ENCODE measurements at places on chromosomes 7 and 10. TPM values are rescaled to one million over a fixed set of nuclear protein-coding genes. Genes with fewer than 3 reads are reported as not detected.

DNA sequence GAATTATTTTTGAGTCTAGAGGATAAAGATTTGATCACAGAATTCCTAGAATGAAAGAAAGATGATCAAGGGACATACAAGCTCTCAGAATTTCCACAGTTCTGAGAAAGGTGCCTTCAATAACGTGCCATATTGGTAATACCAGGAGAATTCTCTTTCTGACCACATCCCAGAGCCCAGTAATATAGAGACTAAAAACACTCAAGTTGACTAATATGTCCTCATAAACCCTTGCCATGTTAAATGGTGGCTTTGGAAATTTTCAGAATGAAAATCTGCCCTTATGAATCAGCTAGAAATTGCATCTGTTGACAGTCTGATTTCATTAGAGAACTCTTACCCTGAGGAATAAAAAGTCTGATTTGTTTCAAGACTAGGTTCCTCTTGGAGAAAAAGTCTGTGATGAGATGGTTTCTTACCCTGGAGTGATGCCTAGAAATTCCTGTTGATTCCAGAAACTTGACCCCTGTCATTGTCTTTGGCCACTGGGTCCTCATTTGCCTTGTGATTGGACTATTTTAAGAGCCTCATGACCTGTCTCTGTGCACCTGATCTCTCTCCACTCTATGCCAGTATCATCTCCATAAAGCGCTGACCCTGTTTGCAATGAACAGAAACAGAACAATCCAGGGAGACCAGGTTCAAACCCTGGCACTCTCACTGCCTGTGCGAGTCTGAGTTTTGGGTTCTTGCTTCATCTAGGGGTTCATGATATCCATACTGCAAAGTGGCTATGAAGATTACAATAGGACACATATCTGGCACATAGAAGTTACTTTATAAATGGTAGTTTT lies 3.3 kb downstream of the IL2RA start:
- peaks cover 63% of the 10 kb centered on the region for H3K36me3 ChIP-seq
- DNase-seq = no peak
- H3K4me3 ChIP-seq = peak overlapping the region; percentile 96

- H3K4me1 ChIP-seq = no peaks in the 10 kb centered on the region
- no peak for DNase-seq
- no peak overlapping the region for H3K4me3 ChIP-seq
- H3K36me3 ChIP-seq = peaks cover 4% of the 10 kb centered on the region
- no peaks in the 10 kb centered on the region for H3K27me3 ChIP-seq
Observed at GRCh38 chr7:33177876-33178275, 48.5 kb downstream of the BBS9 start.

Gene LIPK
- total RNA-seq = not detected

DNA sequence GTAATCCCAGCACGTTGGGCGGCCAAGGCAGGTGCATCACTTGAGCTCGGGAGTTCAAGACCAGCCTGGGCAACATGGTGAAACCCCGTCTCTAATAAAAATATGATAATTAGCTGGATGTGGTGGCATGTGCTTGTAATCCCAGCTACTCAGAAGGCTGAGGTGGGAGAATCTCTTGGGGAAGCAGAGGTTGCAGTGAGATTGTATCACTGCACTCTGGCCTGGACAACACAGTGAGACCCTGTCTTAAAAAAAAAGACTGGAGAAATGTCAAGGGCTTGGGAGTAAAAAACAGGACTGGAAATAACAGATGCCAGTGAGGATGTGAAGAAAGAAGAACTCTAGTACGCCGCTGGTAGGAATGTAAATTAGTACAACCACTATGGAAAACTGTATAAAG lies 16.7 kb upstream of the NUP205 start:
- peaks cover 24% of the 10 kb centered on the region for H3K27me3 ChIP-seq
- no peak overlapping the region for H3K4me3 ChIP-seq
- H3K4me1 ChIP-seq = no peaks in the 10 kb centered on the region
- DNase-seq = no peak
- H3K27ac ChIP-seq = no peak overlapping the region

GRCh38 chr10:100109670-100110069 lies 28.0 kb upstream of the CPN1 start:
- peak; percentile 8 for DNase-seq
- H3K27ac ChIP-seq = no peak overlapping the region
- peaks cover 16% of the 10 kb centered on the region for H3K4me1 ChIP-seq

DNA sequence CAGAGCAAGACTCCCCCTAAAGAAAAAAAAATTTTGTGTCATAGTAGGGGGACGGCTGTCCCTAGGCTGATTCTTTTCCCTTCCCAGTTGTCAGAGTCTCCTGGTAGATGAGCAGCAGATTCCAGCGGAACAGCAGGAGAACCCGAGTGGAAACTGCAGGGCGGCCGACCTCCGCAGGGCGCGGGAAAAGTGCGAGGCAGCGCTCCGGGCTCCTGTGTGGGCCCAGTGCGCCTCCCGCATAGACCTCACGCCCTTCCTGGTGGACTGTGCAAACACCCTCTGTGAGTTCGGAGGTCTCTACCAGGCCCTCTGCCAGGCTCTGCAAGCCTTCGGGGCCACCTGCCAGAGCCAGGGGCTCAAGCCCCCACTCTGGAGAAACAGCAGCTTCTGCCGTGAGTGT lies 46.0 kb downstream of the ZAN start:
- DNase-seq = no peak
- no peak overlapping the region for H3K27ac ChIP-seq
- no peak overlapping the region for H3K4me3 ChIP-seq
- H3K27me3 ChIP-seq = peaks cover 5% of the 10 kb centered on the region
- no peaks in the 10 kb centered on the region for H3K36me3 ChIP-seq
